ENCODE measurements at places on chromosomes 3 and 15.

GRCh38 chr3:143343944-143344343 is 224.4 kb downstream of the CHST2 start:
- no peak for DNase-seq

GRCh38 chr3:66816090-66816761 is 181.9 kb upstream of the KBTBD8 start:
- no peak for DNase-seq

DNA sequence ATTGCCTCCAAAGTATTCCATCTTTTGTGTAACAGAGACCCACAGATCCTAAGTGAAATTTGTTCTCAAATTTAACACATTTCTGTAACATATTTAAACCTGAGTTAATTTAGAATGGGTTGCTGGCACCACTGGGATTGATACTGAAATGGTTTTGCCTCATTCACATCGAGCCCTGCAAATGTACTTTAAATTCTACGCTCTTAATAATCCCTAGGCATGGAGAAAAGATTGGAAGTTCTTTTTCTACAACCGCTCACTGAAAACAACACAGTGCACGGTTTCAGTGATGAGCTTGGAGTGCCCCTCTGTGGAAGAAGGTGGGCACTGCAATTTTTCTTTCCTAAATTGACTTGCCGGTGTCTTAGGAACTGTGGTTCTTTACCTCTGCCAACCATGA is 109.9 kb upstream of the ATP11B start:
- peak; percentile 51 for DNase-seq

DNA sequence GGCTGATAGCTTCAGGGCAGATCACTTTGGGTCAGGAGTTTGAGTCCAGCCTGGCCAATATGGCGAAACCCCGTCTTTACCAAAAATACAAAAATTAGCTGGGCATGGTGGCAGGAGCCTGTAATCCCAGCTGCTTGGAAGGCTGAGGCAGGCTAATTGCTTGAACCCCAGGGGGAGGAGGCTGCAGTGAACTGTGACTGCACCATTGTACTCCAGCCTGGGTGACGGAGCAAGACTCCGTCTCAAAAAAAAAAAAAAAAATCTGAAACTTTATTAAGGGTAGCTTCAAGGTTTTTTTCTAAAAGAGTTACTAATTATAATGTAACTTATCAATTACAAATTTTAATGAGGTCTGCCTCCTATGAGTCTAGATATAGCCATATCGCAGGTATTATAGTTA is 5.1 kb downstream of the NECTIN3 start:
- no peak for DNase-seq

- DNase-seq: no peak
Measured at GRCh38 chr3:151377768-151378385, 6.7 kb downstream of the P2RY12 start.

GRCh38 chr15:73965094-73965757 is 26.9 kb downstream of the STOML1 start:
- DNase-seq: no peak

DNA sequence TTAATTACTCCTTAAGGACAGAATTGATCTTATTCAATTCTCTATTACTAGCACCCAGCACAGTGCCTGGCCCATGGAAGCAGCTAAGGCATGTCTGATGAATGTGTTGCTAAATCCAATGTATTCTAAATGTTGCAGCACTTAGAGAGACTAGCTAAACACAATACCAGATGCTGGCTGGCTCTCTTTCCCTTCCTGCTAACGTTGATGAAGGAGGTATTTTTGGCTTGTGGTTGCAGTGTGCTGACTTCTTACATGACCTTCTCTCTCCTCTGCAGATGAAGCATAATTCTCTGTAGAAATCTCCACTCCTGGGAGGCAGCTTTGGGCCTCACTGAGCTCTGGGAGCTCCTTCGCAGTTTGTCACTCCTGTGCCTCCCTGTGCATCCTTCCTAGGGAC is 183.6 kb downstream of the PEX5L start:
- no peak for DNase-seq

DNA sequence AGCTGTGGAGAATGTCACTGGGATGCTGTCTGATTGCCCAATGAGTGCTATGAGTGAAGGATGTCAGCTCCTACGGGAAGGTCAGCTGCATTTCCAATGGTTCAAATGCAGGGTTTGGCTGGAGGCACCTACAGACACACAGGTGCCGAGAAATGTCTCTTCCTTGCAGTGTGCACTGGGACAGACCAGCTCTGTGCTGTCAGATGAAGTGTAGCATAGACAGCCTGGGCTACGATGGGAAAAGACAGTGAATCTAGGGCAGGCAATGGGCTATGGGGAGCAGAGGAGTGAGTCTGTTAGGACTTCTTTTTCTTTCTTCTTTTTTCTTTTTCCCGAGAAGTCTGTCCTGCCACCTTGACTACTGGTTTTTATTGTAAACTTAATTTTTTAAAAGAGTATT is 223.1 kb upstream of the EOMES start:
- no peak for DNase-seq

DNA sequence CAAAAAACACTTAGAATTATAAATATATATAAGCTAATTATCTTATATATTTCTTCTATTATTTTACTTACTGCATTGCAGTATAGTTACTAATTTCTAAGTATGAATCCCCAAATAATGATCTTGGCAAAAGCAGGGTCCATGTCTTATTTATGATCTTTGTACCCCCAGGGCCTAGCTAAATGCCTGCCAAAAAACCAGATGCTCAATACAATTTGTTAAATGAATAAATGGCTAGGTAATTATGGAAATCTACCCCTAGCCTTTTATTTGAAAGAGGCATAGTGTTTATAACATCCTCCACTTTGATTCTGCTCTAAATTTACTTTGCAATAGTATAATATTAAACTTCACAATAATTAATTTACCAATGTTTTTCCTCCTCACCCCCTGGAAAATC is 69.5 kb downstream of the CSNK1G1 start:
- DNase-seq: no peak

DNA sequence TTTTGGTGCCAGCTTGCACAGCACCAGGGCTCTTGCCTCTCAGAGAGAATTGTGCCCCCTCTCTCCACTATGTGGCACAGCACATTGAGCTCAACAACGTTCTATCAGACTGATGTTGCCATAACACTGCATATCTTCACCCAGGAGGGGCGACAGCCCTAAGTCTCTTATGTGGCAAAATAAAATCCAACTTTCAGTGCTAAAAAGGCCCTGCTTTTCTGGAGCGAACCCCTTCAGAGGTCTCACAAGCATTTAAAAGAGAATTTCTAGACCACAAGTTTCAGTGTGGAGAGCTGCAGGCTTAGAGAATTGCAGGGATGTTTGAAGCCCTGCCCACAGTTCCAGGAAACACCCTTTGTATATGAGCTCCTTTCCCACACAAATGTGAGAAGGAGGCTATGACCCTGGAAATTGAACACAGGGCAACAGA is 85.5 kb downstream of the LIPC start:
- DNase-seq: no peak

- DNase-seq: no peak
Measured at GRCh38 chr3:24550588-24550987, 55.9 kb upstream of the THRB start.

DNA sequence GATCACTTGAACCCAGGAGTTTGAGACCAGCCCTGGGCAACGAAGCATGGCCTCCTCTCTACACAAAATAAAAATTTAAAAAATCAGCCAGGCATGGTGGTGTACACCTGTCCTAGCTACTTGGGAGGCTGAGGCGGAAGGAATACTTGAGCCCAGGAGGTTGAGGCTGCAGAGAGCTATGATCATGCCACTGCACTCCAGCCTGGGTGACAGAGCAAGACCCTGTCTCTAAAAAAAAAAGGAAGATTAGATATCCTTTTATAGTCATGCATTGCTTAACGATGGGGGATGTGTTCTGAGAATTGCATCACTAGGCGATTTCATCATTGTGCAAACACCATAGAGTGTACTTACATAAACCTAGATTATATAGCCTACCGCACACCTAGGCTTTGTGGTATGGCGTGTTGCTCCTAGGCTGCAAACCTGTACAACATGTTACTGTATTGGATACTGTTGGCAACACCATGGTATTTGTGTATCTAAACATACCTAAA is 12.6 kb downstream of the ALAS1 start:
- no peak for DNase-seq

DNA sequence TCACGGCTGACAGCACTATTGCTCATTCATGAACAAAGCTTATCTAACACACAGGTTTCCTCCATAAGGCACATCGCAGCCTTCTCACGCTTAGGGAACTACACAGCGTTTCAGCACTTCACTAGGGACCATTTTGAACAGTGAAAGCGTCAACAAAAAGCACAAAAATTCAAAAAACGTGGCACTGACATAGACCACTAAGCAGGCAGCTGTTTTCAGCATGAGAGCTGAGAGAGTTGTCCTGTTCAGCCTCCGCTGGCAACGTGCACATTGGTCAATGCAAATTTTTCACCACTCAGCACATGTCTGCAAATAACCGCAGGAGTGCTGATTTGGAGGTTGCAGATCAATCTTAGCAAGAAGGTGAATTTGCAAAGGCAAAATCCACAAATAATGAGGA is 109.2 kb downstream of the LRRK1 start:
- no peak for DNase-seq

DNA sequence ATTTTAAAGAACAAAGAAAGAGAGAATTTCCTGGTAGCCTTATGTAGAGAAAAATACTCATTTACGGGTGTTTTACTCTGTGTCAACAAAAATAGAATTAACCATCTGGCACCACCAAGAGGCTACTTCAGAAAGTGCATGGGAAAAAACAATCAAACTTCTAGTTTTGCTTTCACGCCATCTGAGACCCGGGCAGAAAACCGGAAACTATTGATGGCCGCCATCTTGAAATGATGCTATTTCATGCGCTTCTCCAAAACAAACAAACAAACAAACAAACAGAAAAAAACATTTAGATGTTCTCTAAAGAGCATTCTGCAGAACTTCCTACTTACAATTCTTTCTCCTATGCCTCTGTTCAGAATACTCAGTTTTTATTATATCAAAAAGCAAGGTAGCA is 49.4 kb upstream of the SYNPR start:
- DNase-seq: no peak

DNA sequence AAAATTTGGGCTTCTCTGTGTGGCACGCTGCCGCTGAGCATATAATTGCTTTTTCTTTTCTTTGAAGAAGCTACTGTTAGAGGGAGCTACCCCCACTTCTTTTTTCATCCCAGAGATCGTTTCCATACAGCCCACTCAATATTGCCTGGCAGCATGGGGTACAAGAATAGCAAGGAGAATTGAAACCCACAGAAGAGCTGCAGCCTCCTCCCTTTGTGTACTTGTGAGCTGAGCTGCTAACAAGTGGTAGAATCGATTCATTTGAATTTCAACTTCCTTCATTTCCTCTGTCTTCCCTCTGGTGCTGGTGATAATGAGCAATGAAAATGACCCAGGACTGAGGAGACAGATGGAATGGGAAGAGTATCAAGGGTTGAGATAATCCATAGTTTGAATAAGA is 64.9 kb downstream of the LRRC3B start:
- DNase-seq: no peak

All from activated gamma-delta T cell treated with Interleukin-2 at 50 U/mL for 16 hours (primary cell).